Activated CD8-positive, alpha-beta memory T cell treated with anti-CD3 and anti-CD28 coated beads for 1 hour (primary cell): ENCODE measurements at places on chromosomes 13 and 19.

GRCh38 chr13:70788074-70788473 lies 679.8 kb upstream of the KLHL1 start:
- no peak for DNase-seq

- DNase-seq, result no peak
Observed at GRCh38 chr13:21287331-21287907, 111.0 kb downstream of the MRPL57 start.

DNA sequence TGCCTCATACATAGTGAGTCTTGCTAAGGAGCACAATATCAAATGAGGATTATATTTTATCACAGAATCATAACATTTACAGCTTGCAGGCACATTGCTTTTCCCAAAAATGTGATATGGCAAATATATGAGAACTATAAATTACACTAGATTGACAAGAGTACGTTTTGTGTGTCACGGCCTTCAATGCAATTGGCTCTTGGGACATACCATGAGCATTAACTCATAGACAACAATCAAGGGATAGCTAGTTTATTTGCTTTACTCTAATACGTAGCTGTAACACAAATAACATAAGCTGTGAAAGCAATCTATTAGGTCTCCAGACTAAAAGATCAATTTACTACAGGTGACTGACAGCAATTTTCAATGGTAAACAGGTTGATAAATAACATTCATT lies 17.8 kb downstream of the LHFPL6 start:
- no peak for DNase-seq

GRCh38 chr13:31765138-31765785 lies 25.9 kb downstream of the RXFP2 start:
- no peak for DNase-seq

DNA sequence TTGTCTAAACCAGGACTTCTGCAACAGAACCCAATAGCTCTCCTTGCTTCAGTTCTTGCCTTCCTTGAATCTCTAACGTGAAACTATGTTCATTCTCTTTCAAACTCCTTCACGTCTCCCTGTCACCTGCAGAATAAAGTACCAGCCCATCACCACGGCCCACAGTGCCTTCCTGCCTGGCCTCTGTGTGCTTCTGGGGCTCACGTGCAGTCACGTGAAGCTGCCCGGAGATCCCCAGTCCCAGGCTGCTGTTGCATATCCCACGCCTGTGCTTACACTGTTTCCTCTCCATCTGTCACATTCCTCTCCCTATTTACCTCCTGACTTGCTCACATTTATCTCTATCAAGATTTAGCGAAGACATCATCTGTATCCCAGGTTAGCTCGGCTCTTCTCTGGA lies 102.8 kb downstream of the STARD13 start:
- DNase-seq, result no peak

- no peak for DNase-seq
Observed at GRCh38 chr13:69461397-69461796, 646.2 kb upstream of the ATXN8OS start.

DNA sequence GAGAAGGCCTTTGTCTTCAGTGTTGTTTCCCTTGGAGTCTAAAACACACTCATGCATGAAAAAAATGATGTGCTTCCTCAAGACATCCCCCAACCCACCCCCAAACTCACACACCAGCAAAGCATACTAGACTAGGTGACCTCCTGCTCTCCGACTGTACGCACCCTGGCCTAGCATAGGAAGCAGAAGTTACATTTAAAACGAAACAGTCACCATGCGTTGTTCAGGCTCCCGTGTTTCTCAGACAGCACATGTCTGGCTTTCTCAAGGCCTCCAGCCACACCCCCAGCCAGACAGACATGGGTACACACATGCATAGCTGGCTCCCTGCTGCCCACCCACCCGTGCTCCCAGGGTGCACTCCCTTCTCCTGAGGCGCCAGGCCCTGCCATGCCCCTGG lies 28.7 kb upstream of the C1QTNF9 start:
- DNase-seq, result no peak
